ENCODE measurements at places on chromosomes 1 and 21. TPM values are rescaled to one million over a fixed set of nuclear protein-coding genes. Genes with fewer than 3 reads are reported as not detected.

MLLT11 gene
- 2.9 TPM for total RNA-seq

RORC gene
- 1.3 TPM for total RNA-seq

SFN gene
- 0.47 TPM for total RNA-seq

SOD1 gene
- 336 TPM for total RNA-seq

- no peak for DNase-seq
Measured at GRCh38 chr1:26315874-26316850, 1.6 kb upstream of the CD52 start.

DNA sequence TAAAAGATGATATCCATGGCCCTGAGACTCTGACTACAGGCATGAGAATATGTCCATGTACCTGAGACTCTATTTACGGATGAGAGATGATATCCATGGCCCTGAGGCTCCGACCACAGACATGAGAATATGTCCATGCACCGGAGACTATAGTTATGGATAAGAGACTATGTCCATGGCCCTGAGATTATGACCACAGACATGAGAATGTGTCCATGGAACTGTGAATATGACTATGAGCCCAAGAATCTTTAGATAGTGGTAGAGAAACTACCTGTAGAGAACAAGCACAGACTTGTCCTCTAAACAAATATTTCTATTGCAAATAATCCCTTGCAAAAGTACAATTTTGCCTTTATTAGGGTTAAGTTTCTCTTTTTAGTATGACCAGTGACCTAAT lies 263.2 kb downstream of the PCP4 start:
- DNase-seq, result no peak

DNA sequence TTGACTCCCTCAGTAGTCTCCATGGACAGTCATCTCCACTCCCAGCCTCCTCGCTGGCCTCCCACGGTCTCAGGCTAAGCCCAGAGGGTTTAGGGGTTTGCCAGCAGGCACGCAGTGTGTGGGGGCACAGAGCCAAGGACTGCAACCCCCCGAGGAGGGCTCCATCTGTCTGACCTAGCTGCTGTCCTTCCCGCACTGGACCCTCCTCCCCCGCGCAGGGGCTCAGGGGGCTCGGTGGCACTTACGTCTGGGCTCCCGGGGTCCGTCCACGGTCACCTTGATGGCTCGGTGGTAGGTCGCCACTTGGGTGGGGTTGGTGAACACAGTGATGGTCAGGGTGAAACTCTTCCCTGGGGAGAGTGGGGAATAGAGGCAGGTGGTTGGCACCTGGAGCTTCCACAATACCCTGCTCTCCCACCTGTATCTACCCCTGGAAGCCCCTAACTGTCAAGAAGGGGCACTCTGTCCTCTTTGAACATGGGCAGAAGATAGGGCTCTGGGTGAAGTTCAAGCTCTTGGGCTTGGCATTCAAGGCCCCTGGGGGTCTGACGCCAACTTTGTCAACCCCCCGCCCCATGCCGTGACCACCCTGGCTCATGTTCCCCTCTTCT lies 11.0 kb downstream of the RUNX3 start:
- DNase-seq, result no peak

- no peak for DNase-seq
Measured at GRCh38 chr1:12553963-12554362, 64.0 kb downstream of the DHRS3 start.

GRCh38 chr1:90007979-90008404 lies 13.1 kb downstream of the ZNF326 start:
- no peak for DNase-seq

DNA sequence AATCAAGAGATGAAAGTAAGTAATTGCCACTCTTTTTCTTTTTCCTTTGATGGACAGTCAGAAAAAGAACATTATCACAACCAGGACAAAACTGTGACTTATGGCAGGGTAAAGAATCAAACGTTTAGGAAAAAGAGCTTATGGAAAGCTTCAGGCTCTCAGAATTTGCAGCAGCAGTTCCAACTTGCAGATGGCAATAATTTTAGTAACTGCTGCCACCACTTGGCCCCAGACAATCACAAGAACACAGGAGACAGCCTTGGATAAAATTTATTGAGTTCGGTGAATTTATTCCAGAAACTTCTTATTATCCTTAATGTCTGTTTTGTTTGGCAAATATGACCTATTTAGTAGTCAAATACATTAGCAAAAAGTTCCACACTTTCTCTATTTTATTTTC lies 804.4 kb downstream of the BRINP3 start:
- no peak for DNase-seq

- peak; percentile 30 for DNase-seq
Measured at GRCh38 chr1:152626744-152627143, 3.8 kb upstream of the LCE3A start.

DNA sequence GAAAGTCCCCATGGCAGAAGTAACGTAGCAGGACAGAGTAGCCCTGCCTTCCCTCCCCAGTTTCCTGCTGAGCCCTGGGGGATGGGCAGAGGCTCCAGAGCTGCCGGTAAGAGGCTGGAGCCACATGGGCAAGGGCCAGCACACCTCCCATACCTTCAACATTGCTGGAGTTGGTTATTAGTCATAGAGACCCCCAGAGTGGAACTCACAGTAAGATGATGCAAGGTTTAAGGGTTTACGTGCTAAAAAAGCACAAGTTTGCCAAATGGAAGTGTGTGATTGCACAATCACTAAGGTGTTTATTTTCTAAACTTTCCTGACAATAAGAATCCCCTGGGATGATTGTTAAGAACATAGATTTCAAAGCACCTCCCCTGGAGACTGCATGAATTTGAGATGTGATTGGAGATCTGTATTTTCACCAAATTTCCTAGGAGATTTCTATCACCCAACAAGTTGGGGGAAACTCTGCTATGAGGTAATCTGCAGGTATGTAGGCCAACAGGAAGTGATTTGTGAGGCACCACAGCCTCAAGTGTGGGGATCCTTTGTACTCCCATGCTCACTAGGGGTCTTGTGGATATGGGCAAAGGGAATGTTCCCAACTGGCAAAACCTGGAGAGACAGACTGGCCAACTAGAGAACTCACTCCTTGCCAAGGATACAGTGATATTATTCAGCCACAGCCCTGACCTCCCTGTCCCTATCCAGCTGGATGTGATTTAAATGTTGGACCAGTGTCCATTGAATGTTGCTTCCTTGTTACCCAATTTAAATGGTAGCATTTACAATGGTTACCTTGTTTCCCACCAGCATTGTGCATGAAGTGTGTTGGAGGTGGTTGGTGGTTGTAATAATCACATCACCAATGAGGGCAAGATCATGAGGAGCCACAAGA lies 37.1 kb upstream of the CSF1 start:
- no peak for DNase-seq

DNA sequence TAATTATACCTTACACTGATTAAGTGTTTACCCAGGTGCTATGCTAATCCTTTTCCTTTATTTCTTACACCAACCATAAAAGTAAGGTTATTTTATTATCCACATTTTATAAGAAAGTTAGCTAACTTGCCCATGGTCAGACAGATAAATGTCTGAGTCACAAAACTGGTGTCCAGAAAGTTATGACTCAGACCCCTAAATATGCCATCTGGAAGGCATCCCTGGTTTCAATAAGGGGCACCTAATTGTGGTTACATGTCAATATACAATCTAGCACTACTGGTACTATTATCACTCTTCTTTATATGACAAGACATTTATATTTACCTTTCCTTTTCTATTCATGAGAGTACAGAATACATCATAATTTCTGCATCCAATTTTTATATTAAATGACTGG lies 496.5 kb upstream of the ADGRL2 start:
- no peak for DNase-seq

DNA sequence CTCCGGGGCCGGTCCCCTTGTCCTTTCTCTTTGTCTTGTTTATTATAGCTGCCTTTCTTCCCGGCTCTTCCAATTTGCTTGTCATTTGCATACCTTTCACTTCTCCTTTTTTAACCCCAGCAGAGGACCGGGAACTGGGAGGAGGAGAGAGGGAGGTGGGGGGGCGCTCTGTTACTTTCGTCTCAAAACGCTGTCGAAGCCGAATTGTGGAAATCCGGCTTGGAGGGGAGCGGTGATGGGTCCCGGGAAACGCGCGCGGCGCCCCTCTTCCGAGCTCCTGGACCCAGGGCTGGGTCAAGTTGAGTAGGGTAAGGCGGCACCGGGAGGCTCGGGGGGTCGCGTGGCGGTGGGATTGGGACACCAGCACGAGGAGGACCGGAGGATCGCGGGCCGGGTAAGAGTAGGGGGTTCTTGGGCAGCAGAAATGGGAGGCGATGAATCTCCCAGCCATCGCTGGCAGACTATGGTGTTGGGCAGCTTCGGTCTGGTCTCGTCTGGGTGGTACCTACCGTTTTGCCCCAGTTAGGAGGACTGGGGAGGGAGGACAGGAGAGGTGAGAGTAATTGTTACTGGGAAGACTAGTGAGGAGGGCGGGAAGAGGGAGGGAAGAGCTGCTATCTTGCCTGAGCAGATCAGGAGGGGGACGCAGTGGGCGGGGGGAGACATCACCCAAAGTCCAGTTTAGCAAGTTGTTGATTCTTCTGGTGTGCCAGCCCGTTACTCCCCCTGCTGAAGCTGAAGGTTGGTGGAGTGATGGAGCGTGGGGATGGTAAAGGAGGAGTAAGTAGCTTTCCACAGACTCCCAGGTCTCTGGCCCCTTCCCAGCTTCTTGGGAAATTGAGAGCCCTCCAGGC lies 1.5 kb downstream of the PROX1 start:
- no peak for DNase-seq

DNA sequence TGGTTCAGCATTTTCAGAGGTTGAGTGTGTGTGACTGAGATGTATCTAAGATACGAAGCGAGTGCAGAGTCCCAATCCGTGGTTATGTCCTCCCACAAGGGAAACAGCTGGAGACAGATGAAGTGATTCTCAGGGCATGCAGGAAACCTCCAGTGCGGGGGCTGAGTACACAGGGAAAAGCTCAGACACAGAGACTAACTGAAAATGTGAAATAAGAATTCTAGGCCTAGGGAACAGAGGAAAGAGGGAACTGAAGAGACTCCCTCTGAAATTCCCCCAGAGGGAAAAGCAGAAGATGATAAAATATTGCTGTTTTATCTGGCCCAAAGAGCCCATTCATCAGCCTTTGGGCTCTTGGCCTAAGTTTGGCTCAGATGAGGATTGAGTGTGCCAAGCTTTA lies 116.8 kb downstream of the LRRC53 start:
- no peak for DNase-seq

Data from activated CD4-positive, alpha-beta T cell treated with anti-CD3 and anti-CD28 coated beads, Interleukin-2, amount 10 ng/mL, durations not matched to agents 24 days and 14 days (primary cell).